ENCODE measurements at places on chromosomes 7 and 10.

GRCh38 chr7:25068502-25069213, 56.4 kb downstream of the CYCS start:
- DNase-seq, result no peak

DNA sequence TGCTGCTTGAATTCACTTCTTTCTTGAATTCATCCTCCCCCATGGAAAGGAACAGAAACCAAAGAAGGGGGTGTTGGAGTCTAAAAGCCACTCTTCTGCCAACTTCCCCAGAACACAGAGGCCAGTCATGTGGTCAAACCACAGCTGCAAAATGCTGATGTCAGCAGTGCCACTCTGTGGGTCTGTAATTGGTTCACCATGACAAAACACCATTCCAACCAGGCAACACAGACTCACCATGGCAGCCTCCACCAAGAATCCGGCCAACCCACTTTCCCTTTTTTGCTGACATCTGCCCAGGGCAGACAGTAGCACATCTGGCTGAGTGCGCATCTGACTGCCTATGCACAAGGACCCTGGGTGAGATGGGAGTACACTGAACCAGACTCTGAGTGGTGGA, 16.8 kb downstream of the OSBPL3 start:
- no peak for DNase-seq

GRCh38 chr7:24456526-24457218, 116.6 kb upstream of the PALS2 start:
- no peak for DNase-seq

- peak; percentile 29 for DNase-seq
These were observed 80.2 kb downstream of the RNF216 start for GRCh38 chr7:5701085-5701914.

GRCh38 chr10:124724279-124725027, 19.7 kb downstream of the FAM53B start:
- no peak for DNase-seq

- DNase-seq, result no peak
These were observed 24.9 kb downstream of the SKIDA1 start for GRCh38 chr10:21500578-21500910.
